ENCODE measurements at places on chromosomes 2 and 18. TPM values are rescaled to one million over a fixed set of nuclear protein-coding genes. Genes with fewer than 3 reads are reported as not detected.

GALNT5 gene
- not detected for total RNA-seq

CROCC2 gene
- not detected for total RNA-seq

ALPI gene
- total RNA-seq, result 0.71 TPM

DSG4 gene
- not detected for total RNA-seq

TLX2 gene
- not detected for total RNA-seq

TMEM169 gene
- 0.45 TPM for total RNA-seq

OTOS gene
- not detected for total RNA-seq

FSHR gene
- not detected for total RNA-seq

ABCB11 gene
- 0.06 TPM for total RNA-seq

RMDN2 gene
- 8.4 TPM for total RNA-seq

NT5C1B gene
- not detected for total RNA-seq

BMP10 gene
- total RNA-seq, result not detected

GRCh38 chr18:55322178-55322735 lies 265.7 kb downstream of the TCF4 start:
- DNase-seq, result no peak

- DNase-seq, result no peak
Observed at GRCh38 chr2:200786423-200786822, 25.3 kb upstream of the BZW1 start.

- DNase-seq, result no peak
Observed at GRCh38 chr2:33204945-33205344, 258.2 kb downstream of the LTBP1 start.

DNA sequence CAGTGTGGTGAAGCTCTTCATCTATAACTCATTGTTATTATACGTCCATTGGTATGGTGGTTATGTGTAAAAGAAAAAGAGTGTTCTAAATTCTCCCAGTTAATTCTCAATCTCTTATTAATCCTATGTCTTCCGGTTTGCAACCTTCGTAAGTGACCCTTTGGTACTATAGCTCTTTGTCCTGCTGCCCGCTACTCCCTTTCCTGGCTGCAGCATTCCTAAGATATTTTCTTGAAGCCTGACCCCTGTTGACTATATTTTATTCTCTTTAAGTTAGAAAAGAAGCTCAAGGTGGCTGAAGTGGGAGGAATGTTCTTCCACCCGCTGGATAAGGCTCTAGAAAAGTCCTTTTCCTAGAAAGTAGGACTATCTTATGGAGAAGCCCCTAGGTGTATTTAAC lies 684.8 kb downstream of the SOCS6 start:
- DNase-seq, result no peak

GRCh38 chr2:61328707-61329251 lies 142.1 kb downstream of the USP34 start:
- no peak for DNase-seq

GRCh38 chr18:44258576-44258975 lies 422.1 kb upstream of the SETBP1 start:
- DNase-seq, result no peak

- no peak for DNase-seq
Observed at GRCh38 chr2:187500585-187501359, 52.7 kb upstream of the CALCRL start.

- no peak for DNase-seq
Observed at GRCh38 chr2:100193291-100193710, 50.9 kb upstream of the AFF3 start.

- DNase-seq, result no peak
Observed at GRCh38 chr2:15298770-15299169, 262.4 kb downstream of the NBAS start.

DNA sequence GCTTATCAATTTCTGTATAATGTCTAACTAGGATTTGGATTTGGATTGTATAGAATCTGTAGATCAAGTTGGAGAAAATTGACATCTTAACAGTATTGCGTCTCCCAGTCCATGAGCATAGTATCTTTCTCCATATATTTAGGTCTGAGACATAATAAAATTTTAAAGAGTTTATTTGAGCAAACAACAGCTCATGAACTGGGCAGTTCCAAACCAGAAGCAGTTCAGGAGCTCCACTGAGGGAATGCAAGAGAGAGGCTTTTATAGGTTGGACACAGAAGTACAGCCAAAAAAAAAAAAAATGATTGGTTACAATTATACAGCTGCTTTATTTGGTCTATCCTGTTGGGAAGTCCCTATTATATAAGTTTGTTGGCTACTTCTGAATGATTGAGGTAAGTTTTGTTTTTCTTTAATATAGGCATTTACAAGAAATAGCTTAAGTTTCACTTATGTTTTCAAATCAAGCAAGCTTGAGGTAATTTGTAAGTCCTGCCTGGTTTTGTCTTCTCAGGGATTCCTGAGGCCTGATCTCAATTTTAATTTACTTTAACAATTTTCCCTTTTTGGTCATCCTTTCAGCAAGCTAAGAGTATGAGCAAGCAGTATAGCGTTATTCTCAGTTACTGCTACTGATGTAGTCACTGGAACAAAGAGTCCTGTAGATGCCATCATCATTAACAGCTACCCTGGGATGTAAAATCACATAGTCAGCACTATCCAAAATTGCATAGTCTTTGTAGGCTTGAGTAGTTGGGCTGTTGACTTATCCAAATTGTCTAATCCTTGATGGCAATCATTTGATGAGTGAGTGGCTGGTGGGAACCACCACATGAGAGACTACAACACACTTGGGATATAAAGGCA lies 27.5 kb upstream of the RUFY4 start:
- no peak for DNase-seq

DNA sequence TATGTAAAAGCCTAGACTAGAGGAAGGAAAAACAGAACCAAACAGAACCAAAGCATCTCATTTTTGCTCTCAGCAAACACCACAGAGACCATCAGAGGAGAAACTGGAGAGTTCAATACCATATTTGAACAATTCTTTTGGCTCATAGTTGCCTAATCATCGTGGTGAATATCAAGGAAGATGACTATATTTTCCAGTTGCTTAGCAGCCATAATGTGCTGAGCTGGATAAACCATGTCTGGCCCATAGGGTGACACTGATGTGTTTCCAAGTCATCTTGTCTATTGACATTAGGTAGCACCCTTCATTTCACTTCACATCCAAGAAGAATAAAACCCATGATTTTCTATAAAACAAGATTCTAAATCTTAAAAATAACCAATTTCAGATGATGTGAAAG lies 5.9 kb upstream of the XRCC5 start:
- no peak for DNase-seq

DNA sequence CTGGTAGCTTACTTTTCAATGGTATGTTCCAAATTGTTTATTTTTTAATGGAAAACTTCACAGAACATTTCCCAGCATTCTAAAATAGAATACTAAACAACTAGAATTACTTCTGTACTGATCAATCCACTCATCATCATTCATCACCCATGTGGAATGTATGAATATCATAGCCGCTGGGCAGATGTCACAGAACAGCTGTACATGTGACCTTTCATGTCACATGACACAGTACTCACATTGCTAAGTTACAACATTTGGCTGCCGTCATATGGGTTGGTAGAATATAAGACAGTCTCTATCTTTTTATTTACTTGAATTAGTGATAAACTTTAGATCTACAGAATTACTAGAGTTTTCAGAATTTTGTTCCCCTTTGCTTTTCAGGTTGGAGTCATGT lies 387.6 kb downstream of the ZEB2 start:
- no peak for DNase-seq

GRCh38 chr2:43169987-43170386 lies 56.4 kb downstream of the ZFP36L2 start:
- DNase-seq, result no peak

DNA sequence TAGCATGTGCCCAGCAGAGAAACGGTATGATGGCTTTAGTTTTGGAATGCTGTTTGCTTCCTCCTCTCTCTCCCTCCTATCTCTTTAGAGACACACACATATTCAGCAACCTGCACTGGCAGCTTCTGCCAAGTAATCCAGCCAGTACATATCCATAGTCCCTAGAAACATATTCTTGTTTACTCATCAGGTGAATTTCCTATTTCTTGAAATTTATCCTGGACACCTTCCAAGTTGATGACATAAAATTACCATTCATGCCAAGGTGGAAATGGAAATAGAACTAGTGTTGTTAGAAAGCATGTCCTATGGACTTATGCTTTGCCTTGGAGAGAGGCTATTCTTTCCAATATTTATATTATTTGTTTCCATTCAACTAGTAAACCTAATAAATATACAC lies 50.9 kb upstream of the RGPD4 start:
- no peak for DNase-seq

DNA sequence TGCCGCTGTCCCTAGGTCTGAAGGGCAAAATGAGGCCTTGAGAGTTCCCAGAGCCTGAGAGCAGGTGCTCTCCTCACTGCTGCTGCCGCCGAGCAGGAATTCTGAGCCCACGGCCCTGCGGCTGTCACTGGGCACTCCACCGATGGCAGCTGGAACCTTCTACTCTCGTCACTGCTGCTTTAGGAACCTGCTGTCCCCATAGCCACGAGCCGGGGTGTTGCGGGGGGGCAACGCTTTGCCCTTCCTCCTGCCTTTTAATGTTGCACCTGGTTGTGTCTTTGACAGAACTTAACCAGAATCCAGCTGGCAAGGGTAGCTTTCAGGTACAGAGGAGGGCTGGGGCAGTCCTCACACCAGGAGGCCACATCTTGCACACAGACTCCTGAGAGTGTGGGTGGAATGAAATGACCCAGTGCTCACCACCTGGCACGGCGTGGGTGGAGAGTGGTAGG lies 32.3 kb downstream of the NCK2 start:
- DNase-seq, result no peak

- DNase-seq, result no peak
Observed at GRCh38 chr18:12857215-12857905, 26.7 kb downstream of the PTPN2 start.

- DNase-seq, result no peak
Observed at GRCh38 chr18:67260841-67261240, 255.7 kb downstream of the DSEL start.

DNA sequence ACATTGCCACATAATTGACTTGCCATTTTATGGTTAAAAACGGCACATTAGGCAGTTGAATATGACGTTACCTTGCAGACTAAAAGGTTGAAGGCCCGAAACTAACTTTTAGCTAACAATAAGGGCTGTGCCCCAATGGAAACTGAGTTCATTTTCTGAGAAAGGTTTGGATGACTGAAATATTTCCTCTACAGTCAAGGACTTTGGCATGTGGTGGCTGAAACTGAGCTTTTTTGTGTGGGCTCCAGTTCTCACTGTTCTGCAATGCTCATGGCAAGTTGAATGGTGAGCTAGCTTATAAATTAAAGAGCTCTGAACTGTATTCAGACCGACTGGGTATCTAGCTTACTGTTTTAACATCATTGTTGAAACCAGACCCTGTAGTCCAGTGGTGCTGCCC lies 23.8 kb upstream of the TXNDC2 start:
- no peak for DNase-seq

DNA sequence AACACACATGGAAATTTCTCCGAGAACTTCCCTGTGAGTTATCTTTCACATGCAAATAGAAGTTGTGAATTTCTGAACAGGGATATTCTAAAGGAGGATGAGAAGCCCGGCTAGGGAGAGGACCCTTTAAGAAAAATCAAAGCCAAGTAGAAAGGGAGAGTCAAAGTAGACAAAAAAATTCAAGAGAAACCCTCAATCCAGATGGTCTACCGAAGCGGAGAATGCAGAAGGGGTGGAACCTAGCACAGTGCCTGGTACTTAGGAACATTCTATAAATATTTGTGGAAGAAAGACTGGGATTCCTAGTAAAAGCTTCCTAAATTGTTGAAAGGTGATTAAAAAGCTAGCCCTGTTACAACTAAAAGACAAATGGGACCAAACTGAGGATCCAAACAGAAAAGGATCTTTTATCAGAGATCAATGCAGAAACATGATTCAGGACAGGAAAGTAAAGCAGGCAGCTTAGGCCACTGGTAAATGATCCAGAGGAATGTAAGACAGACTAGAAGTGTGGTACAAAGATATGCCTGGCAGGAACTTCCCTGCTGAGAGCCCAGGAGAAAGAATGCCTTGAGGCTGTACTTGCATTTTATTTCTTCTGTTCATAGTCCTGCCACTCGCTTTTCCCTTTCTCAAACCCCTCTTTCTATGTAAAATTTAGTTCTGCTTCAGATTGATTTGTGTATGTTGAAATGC lies 19.5 kb upstream of the GLS start:
- no peak for DNase-seq

- DNase-seq, result no peak
Observed at GRCh38 chr2:10072656-10073480, 7.3 kb downstream of the CYS1 start.

- no peak for DNase-seq
Observed at GRCh38 chr2:38601463-38602135, 1.1 kb downstream of the HNRNPLL start.

- DNase-seq, result no peak
Observed at GRCh38 chr18:46360866-46361265, 256.7 kb downstream of the HAUS1 start.

- DNase-seq, result no peak
Observed at GRCh38 chr2:131488306-131489205, 3.6 kb downstream of the MZT2A start.

DNA sequence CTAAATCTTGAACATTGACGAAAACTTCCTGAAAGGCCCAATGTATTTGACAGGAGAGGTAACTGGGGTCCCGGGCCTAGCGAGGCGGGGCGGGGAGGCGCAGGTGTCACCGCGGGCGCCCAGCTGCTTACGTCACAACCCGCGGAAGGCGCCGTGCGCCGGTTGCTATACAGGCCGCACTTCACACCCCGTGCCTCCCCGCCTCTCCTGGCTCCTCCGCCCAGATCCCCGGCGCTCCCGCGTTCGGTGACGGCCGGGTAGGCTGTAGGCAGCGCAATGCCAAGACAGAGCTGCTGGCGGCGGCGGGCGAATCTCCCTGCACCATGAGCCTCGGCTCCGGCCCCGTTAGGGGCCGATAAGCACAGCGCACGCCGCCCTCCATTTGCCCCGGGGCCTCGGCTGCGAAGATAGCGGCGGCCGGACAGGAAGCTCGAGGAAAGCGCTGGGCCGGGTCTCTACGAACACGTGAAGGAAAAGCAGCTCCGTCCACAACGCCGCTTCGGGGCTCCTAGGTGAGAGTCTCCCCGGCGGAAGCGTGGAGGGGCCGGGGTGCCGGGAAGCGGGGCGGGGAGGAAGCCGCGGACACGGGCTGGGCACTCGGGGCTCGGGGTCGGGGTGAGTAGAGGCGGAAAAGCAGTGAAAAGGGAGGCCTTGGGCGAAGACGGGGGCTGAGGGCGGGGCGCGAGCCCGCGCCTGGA lies at the start of gene RNF138:
Gene RNF138, plus strand, starts transcription at position 151 of the 698 bp plus-strand sequence. CDS start 903 bp downstream, outside the sequence.
- peak; percentile 95 for DNase-seq

DNA sequence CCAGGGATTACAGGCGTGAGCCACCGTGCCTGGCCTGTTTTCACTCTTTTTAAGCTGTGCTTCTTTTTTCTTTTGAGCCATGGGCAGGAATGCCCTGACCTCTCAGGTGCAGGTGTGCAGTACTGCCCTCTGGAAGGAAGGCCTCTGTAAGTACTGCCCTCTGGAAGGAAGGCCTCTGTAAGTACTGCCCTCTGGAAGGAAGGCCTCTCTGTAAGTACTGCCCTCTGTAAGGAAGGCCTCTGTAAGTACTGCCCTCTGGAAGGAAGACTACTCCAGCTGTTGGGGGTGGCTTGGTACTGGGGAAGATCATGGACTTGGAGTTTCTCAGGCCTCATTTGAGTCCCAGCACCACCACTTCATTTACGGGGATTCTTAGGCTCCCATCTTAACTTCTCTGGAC lies 248.5 kb upstream of the ID2 start:
- no peak for DNase-seq
